ENCODE measurements at places on chromosomes 4 and X. TPM values are rescaled to one million over a fixed set of nuclear protein-coding genes. Genes with fewer than 3 reads are reported as not detected.

The REELD1 gene
- total RNA-seq, result not detected

The GYPA gene
- total RNA-seq, result not detected

The FAM184B gene
- total RNA-seq, result not detected

The VSIG4 gene
- not detected for total RNA-seq

The UGT2B15 gene
- total RNA-seq, result not detected

The ANXA3 gene
- total RNA-seq, result 292 TPM

The CRMP1 gene
- 0.04 TPM for total RNA-seq

The DCAF12L2 gene
- total RNA-seq, result not detected

The HMGN5 gene
- total RNA-seq, result 1.6 TPM

The TAF7L gene
- total RNA-seq, result 1.2 TPM

The GYPB gene
- not detected for total RNA-seq

The TCEAL2 gene
- not detected for total RNA-seq

The TMEM47 gene
- 36.2 TPM for total RNA-seq

The COQ2 gene
- 29.8 TPM for total RNA-seq

The TMEM255A gene
- total RNA-seq, result not detected

The TMEM154 gene
- total RNA-seq, result 9.1 TPM

The MAGEA2B gene
- total RNA-seq, result not detected

The STATH gene
- total RNA-seq, result not detected

Data from pulmonary artery endothelial cell (primary cell).